ENCODE measurements at places on chromosomes 6 and 20.

DNA sequence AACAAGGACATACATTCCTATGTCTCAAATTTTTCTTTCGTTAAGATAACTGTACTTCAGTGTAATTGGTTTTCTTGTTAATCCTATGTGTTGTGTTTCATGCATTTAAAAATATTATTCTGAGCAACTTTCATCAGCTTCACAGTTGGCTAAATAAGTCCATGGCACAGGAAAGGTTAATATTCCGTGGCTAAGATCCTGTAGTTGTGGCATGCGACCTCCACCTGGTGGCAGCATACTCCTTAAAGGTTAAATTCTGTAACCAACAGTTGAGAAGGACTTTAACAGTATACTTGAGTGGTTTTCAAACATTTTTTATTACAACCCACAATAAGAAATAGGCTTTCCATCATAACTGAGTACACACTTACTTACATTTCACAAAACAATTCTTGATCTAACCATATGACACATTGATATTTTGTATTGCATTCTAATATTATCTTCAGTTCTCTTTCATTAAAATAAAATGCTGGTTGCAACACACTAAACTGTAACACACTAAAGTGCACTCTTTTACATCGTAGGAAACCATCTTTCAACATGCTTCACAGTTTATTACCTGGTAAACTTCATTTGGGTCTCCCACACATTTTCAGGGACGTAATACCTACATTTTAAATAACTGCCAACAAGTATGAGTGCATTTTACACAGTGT, 118.3 kb downstream of the SLX4IP start:
- peak; percentile 68 for DNase-seq

GRCh38 chr6:53216301-53216700, 67.7 kb upstream of the GCM1 start:
- DNase-seq: peak; percentile 49

- DNase-seq: no peak
Observed at GRCh38 chr6:145044641-145045246, 690.6 kb downstream of the EPM2A start.

GRCh38 chr6:31842053-31842452, 14.5 kb downstream of the HSPA1B start:
- no peak for DNase-seq

DNA sequence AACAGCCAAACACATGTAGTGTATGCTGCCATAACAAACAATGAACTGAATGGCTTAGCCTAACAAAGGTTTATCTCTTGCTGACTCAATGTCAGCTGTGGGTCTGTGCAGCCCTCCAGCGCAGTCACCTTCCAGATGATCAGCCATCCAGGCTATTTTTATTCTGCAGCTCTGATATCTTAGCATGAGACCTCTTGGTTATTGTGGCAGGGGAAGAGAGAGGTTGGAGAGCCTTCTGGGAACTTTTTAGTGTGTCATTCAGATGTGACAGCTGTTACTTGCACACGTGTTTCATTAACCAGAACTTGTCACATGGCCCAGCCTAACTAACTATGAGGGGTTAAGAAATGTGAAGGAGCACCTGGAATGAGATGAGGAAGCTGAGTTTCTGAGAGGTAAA, 202.5 kb downstream of the DHX35 start:
- no peak for DNase-seq

GRCh38 chr6:83756565-83756964, 47.7 kb upstream of the SNAP91 start:
- no peak for DNase-seq

DNA sequence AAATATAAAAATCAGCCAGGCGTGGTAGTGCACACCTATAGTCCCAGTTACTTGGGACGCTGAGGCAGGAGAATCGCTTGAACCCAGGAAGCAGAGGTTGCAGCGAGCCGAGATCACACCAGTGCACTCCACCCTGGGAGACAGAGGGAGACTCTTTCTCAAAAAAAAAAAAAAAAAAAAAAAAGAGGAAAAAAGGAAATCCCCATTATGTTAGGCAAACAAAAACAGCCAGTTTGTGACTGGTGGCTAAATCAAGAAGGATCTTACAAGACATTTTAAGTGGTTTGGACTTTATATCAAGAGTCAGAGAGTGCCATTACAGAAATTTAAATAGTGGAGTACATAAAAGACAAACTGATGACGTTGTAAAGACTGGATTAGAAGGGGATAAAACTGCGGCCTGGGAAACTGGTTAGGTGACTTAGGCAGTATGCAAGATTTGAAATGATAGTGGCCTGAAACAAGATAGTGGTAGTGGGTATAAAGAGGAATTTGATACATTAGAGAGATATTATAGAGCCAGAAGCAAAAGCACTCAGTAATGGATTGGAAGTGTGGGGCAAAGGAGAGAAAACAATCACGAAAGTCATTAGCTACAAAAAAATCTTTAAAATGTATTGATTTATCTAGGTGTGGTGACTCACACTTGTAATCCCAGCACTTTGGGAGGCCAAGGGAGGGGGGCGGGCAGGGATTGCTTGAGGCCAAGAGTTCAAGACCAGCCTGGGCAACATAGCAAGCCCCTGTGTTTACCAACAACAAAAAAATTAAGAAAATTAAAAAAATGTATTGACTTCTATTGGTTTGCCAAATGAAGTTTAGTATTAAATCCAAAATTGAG, 1.7 kb upstream of the MYO6 start:
- DNase-seq: no peak

DNA sequence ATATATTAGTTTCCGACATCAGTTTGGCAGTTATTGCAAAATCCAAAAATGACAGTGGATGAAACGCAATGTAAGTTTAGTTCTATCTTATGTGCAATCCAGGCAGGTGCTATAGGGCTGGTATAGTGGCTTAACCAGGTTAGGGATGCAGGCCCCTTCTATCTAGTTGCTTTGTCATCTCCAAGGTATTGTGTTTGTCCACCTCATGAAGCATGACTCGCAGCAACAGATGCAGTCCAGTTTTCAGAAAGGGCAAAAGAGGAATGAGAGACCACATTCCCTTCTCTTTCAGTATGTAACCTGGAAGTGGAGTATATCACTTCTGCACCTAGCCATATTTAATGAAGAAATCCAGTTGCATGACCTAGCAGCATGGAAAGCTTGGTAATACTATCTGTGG, 59.7 kb downstream of the PKIB start:
- DNase-seq: no peak

DNA sequence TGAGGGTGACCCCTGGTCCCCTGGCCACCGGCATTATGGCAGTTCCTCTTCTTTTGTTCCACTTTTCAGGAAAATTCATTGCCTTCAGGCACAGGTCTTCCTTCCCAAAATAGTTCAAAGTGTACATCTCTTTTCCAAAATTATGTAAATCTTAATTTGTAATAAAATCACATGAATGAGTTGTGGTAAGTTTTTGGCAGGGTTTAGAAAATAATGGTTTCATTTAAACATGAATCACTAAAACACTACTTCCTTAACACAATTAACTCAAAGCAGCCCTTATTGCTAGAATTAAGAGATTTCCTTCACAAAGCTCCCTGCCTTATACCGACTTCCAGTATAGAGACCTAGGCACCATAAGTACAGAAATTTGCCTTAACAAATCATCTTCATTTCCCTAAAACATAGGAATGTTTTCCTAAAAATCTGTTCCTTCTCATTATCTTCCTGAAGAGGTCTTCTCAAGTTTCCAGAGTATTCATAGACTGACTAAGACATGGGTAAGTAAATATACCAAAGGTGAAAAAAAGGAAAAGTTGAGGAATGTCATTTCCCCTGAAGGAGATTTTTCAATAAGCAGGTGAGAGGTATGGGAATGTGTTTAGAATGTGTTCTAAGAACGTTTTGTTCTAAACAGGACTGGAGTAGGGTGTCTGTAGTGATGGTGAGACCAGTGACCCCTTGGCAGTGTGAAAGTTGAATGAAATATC, 148.2 kb upstream of the CITED2 start:
- no peak for DNase-seq

- peak; percentile 77 for DNase-seq
Observed at GRCh38 chr6:6683969-6684833, 95.7 kb downstream of the LY86 start.

GRCh38 chr20:48047447-48047846, 262.2 kb upstream of the SULF2 start:
- DNase-seq: no peak

DNA sequence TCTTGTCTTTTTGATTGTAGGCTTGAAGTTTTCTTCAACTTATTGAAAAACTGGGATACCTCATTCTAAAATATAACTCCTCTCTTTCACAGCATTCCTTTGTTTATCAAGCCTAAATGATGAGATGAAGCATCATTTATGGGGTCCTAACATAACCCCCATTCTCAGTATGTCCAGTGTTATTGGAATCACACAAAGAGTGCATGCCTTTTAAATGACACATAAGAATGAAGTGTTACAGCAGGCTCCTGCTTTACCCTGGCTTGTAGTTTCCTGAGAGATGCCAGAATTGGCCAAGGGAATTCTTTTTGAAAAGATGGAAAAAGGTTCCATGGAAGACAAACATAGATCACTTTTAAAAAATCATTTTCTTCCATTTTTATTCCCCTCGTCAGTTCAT, 502.4 kb downstream of the BCKDHB start:
- no peak for DNase-seq

- DNase-seq: no peak
Observed at GRCh38 chr6:116016846-116017545, 43.7 kb downstream of the FRK start.
